T47D (cell line): ENCODE measurements at places on chromosomes 12 and 14.

DNA sequence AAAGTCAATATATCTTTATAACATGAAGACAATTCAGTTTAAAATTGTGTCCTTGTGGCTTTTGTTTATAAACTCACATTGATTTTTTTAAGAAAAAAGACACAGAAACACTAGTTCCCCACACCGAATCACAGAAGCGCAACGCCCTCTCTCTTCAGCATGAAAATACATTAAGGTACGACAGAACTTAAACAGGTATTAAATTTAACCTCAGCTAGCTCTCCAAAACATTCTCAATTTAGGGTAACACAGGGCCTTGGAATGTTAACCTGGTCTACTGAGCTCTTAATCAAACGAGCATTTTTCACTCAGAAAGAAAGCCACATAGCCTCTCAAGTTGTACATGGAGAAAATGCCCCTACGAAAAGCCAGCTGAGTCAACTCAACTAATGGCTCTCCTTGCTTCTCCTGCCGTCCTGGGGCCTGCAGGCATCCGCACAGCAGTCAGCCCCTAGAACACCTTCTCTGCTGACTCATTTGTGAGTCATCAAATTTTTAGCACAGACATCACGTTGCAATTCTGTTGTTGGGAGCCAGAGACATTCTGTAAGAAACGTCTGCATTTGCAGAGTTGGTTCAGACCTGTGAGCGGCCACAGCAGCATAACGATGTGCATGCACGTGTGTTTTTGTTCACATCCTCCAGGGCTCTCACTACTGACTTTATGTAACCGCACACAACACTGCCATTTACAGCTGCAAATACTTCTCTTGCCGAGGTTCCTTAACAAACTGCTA is 141.6 kb downstream of the ITPR2 start:
- DNase-seq, result no peak

DNA sequence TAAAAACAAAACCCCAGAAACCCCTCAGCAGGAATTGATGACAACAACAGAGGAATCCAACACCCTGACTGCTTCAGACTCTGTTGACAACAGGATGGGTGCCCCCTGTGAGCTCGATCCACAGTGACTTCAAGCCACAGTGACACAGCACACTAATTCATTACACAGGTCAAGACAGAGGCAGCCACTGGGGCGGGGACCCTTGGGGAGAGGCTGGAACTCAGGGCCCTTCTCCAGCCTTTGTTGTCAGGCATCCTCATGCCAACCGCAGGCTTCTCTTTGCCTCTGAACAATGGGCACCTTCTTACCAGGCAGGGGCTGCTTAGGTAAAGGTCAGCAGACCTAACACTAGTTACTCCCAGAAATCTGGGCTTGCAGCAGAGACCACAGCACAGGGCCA is 37.6 kb downstream of the ACADS start:
- no peak for DNase-seq

DNA sequence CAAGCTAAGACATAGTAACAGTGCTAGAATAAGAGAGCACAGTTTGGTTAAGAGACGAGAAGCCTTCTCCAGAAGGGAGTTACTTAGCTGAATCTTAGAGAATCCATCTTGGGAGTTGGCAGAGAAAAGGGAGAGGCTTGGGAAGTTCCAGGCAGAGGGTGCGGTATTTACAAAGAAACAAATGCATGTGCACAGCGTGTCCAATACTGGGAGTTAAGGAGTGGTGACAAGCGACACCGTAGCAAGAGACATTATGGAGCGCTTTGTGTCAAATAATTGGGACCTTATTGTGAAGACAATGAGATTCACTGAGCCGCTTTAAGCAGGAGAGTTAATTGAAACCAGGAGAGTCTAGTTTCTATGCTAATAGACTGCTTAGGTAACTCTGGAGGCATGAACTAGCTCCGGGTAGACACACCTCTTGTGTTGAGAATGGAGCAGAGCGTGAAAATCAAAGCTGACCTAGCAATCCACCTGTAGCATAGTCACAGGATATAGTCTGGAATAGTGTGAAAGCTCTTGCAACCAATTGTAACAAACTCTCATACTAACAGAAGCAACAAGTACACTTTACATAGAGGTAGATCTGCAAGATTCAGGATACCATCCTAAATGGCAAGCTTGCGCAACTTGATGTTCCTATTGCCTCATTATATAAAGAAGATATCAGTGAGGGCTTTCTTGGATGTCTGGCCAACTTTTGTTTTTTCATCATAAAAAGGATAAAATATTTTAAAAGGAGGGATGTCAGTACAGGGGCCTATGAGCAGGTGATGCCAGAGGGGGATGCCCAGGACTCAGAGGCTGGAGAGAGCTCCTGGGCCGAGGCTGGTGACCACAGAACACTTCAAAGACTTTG is 5.3 kb downstream of the ALDH1L2 start:
- DNase-seq, result no peak

- DNase-seq, result no peak
These were observed 46.7 kb upstream of the ATP2A2 start for GRCh38 chr12:110234331-110234751.

DNA sequence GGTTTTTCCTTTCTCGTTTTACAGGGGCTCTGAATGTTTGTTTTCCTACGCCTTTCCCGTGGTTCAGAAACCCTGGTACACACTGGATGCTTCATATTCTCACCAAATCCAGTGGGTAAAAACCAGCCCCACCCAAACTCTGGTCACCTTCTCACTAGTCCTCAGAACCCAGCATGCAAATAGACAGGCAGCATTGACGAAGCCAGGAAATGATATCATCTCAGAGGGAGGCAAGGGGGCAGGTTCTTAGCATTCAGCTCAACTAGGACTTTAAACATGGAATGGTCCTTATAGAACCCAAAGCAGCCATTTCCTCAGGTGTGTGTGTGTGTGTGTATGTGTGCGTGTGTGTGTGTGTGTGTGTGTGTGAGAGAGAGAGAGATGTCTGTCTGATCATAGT is 142.0 kb downstream of the KCNK10 start:
- no peak for DNase-seq

- DNase-seq, result no peak
These were observed 33.5 kb downstream of the KIF26A start for GRCh38 chr14:104171895-104172294.

DNA sequence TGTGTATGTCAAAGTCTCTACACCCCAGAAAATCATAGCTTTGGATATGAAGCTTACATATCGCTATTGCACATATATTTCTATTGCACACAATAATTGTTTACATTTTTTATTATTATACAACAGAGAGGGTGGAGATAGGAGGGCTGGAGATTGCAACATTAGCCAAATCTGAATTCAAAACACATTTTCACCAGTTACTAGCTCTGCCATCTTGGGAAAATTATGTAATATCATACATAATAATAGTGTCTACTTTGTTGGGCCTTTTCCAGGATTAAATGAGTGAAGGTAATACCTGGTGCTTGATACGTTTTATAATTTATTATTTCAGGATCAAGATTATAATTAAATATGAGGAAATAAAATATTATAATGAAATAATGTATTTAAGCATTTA is 507.4 kb upstream of the TBX3 start:
- no peak for DNase-seq

GRCh38 chr12:69575346-69575745 is 9.9 kb upstream of the CCT2 start:
- no peak for DNase-seq

DNA sequence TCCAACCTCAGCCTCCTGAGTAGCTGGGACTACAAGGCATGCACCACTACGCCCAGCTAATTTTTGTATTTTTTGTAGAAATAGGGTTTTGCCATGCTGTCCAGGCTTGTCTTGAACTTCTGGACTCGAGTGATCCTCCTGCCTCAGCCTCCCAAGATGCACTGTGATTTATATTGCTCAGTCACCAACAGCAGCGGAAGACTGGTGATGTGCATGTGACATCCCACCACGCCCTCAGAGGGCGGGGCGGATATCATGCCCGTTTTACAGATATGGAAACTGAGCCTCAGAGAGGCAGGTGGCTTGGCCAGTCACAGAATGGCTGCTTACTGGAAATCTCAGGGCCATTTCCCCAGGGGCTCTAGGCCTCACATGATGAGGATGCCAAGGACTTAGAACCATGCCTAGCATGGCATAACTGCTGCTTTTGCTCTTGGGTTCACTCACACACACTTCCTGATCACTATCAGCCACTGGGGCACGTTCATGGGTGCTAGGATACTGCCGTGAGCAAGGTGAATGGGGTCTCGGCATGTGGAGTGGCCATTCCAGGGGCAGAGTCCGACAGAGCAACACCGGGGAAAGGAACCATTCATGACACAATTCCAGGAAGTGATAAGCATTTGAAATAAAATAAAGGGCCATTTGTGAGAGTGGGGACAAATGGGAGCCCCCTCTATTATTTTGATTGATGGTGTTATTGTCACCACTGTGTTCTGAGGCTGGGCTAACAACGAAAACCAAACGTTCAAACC is 31.9 kb downstream of the RBM19 start:
- DNase-seq, result no peak

- no peak for DNase-seq
These were observed 45.6 kb downstream of the LTBP2 start for GRCh38 chr14:74566174-74567141.

GRCh38 chr14:90409209-90409730 is 12.4 kb downstream of the CALM1 start:
- DNase-seq, result no peak

GRCh38 chr14:82075566-82075965 is 541.9 kb upstream of the SEL1L start:
- peak; percentile 64 for DNase-seq

GRCh38 chr14:75501080-75501479 is 21.2 kb upstream of the BATF start:
- DNase-seq, result no peak

GRCh38 chr14:104344818-104345620 is 206.6 kb downstream of the KIF26A start:
- DNase-seq, result no peak

DNA sequence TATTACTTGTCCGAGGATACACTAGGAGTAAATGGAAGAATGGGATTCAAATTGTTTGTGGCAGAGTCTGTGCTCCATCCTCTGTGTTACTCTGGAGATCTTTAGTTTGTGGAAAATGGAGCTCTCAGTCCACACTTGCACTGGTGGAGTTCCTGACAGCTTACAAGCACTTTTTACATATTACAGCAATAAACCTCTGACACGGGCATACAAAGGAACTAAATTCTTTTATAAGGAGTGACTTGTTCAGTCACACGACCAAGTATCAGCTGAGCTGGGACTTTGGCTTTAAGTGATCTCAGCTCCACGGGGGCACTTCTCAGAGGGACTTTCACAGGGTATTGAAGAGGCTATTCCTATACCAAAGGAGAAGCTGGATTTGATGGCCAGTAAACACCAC is 417.5 kb downstream of the LRIG3 start:
- DNase-seq, result no peak

- DNase-seq, result peak; percentile 16
These were observed 139.7 kb downstream of the TTLL5 start for GRCh38 chr14:75800792-75801191.

- DNase-seq, result no peak
These were observed 11.6 kb downstream of the HIP1R start for GRCh38 chr12:122846622-122847515.

GRCh38 chr12:24134092-24134491 is 184.6 kb upstream of the SOX5 start:
- no peak for DNase-seq

DNA sequence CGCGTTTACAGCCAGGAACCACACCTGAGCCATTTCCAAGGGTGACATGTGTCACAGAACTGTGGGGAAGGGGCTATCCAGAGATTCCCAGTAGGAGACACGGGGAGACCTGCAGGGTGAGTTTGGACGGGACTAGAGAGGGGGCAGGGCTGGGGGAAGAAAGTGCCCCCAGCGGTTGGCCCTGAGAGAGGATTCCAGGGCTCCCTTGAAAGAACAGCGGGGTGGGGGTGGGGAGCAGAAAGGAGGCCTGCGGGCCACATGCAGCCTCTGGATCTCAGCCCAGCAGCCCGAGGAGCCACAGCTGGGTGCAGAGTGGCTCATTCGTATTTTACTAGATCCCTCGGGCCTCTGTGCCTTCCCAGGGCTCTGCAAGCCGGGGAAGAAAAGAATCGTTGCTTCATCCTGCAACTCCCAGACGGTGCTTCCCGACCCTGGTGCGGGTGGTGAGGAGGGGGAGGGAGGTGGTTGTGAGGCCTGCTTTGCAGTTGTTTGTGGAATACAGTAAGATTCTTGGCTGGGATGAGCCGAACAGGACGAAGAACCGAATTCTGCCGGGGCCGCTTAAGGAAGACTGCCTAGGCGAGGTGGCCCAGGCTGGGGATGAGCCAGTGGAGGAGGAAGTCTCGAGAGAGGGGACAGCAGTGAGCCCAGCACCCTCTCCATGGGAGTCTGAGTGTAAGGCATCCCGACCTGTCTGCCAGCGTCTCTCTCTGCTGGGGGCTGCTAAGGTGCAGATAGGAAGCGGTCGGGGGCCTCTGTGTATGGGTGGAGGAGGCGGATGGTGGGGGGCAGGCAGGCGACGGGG is 36.1 kb upstream of the ANKRD9 start:
- DNase-seq, result peak; percentile 29

DNA sequence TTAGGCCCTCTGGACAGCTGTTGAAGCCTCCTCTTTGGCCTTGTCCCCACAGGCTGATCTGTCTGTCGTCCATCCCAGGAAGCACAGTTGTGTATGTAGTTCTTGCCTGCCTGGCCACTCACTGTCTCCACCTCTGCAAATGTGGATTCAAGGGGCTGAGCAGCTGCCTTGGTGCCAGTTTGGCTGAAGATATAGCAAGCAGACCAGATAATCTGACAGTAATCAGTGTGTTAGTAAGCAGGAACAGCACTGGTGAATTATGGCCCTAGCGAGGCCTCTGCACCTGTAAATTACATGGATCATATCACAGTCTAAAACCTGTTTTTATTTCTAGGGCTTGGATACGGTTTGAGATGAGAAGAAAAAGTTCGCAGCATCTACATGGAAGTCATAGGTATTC is 282.5 kb upstream of the NOS1 start:
- DNase-seq, result no peak

DNA sequence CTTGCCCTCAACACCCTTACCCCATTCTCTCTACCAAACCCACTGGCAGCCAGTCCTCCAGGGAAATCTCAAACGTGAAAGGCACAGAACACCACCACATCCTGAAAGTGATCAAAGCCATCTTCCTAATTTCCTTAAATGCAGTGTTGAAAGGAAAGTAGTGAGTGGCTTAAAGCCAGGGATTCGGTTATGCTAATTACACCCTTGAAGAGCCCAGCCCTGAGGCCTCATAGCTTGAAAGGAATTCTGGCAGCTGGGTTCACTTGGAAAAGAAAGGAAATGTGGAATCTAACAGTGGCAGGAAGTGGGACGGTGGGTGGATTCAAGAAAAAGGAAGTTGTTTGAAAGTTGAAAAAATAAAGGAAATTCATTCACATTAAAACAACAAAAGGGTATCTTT is 73.0 kb upstream of the FICD start:
- no peak for DNase-seq

GRCh38 chr12:133105620-133106019 is 24.5 kb downstream of the ZNF891 start:
- DNase-seq, result no peak

DNA sequence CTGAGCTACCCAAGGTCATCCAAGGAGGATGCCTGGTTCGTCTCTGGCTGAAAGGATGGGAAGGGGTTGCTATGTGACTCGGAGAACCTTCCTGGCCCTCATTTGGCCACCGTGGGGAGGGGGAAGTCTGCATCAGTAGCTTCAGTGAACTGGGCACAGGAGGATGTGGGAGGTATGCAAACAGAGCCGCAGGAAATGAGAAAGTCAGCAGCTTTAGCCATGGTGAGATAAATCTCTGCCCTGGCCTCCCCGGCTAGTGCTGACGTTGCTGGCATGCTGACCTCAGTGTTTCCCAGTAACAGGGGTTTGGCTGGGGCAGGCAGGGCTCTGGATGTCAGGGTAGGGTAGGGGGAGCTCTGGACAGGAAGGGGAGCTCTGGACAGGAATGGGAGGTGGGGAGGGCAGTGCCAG is 2.3 kb upstream of the CEBPE start:
- no peak for DNase-seq

GRCh38 chr12:52566847-52567291 is 6.8 kb downstream of the KRT74 start:
- DNase-seq, result no peak
